Caco-2 (cell line): ENCODE measurements at places on chromosomes 7 and 10. TPM values are rescaled to one million over a fixed set of nuclear protein-coding genes. Genes with fewer than 3 reads are reported as not detected.

Gene ADCK2
- total RNA-seq: 17.7 and 21.4 TPM in 2 replicates

Gene OR2A5
- not detected in 2 replicates for total RNA-seq

Gene C10orf90
- total RNA-seq: not detected in 2 replicates

Gene CTAGE6
- not detected in 2 replicates for total RNA-seq

Gene HECW1
- total RNA-seq: 1.7 and 1.8 TPM in 2 replicates

Gene TAS2R4
- total RNA-seq: 1.2 and 1.3 TPM in 2 replicates

Gene TET1
- 18.6 and 19.1 TPM in 2 replicates for total RNA-seq

Gene USP6NL
- total RNA-seq: 34.1 and 35.6 TPM in 2 replicates

Gene TAS2R39
- not detected in 2 replicates for total RNA-seq

Gene LRRC18
- total RNA-seq: not detected in 2 replicates

Gene FGFBP3
- 3.3 and 3.6 TPM in 2 replicates for total RNA-seq

Gene EPHB6
- total RNA-seq: 2.7 and 3.9 TPM in 2 replicates

Gene CNPY1
- not detected in 2 replicates for total RNA-seq

Gene HMX2
- 1.4 and 1.7 TPM in 2 replicates for total RNA-seq

Gene SUGCT
- total RNA-seq: 9.9 and 12.2 TPM in 2 replicates

Gene HIP1
- 13.7 and 14.8 TPM in 2 replicates for total RNA-seq

Gene LIPK
- not detected in 2 replicates for total RNA-seq

Gene ZNF804B
- total RNA-seq: not detected in 2 replicates

Gene OR9A2
- total RNA-seq: not detected in 2 replicates

Gene MCU
- 52.2 and 62.5 TPM in 2 replicates for total RNA-seq

Gene CFAP58
- total RNA-seq: not detected in 2 replicates

Gene TMEM26
- not detected in 2 replicates for total RNA-seq

Gene PSAP
- 1,227 and 1,316 TPM in 2 replicates for total RNA-seq

Gene FRMD4A
- total RNA-seq: 50.2 and 52.1 TPM in 2 replicates

Gene STEAP1B
- total RNA-seq: 1.7 TPM in 2 replicates

Gene SPDYE3
- not detected in 2 replicates for total RNA-seq

Gene PDZD7
- 1.4 and 1.5 TPM in 2 replicates for total RNA-seq

Gene GRID1
- total RNA-seq: 6.9 and 8.0 TPM in 2 replicates

Gene C10orf67
- total RNA-seq: not detected in 2 replicates

Gene CALY
- not detected in 2 replicates for total RNA-seq

Gene CPEB3
- 2.3 TPM in 2 replicates for total RNA-seq

Gene TYSND1
- total RNA-seq: 29.4 and 29.8 TPM in 2 replicates

Gene RABGEF1
- total RNA-seq: 20.3 and 21.2 TPM in 2 replicates

Gene ELAPOR2
- 4.6 and 5.6 TPM in 2 replicates for total RNA-seq

Gene HOXA6
- total RNA-seq: 5.6 and 8.1 TPM in 2 replicates

Gene TCTN3
- total RNA-seq: 49.2 and 52.1 TPM in 2 replicates
